ENCODE measurements at places on chromosomes 7 and 10. TPM values are rescaled to one million over a fixed set of nuclear protein-coding genes. Genes with fewer than 3 reads are reported as not detected.

PTEN gene
- total RNA-seq, result 48.6 TPM

PIK3CG gene
- total RNA-seq, result 28.1 TPM

INSIG1 gene
- 121 TPM for total RNA-seq

ORC5 gene
- 35.8 TPM for total RNA-seq

GRCh38 chr7:129665013-129665401, 53.5 kb downstream of the NRF1 start:
- DNase-seq, result no peak
- H3K27ac ChIP-seq, result no peak overlapping the region
- no peaks in the 10 kb centered on the region for H3K27me3 ChIP-seq
- peaks cover 4% of the 10 kb centered on the region for H3K4me1 ChIP-seq

MET gene
- 2.2 TPM for total RNA-seq

DNA sequence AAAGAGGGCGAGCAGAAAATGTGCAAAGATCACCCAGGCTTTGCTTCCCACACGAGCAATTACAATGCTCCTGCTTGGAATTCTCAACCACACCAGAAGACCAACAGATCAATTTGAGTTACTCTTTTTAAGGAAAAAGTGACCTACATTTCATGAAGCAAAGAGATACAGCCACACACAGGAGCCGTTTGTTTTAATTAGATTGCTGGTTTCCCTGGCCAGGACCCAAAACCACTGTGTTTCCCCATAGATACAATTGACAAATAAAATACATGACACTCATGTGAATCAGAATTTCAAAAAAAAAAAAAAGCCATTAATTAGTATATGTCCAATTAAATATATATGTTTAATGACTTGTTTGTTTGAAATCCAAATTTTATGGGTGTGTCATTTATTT, 458.3 kb downstream of the PLXDC2 start:
- no peaks in the 10 kb centered on the region for H3K27me3 ChIP-seq
- H3K4me1 ChIP-seq, result no peaks in the 10 kb centered on the region
- H3K4me3 ChIP-seq, result no peak overlapping the region
- H3K36me3 ChIP-seq, result no peaks in the 10 kb centered on the region
- no peak for DNase-seq

- no peaks in the 10 kb centered on the region for H3K36me3 ChIP-seq
- no peak overlapping the region for H3K4me3 ChIP-seq
- DNase-seq, result no peak
- peaks cover 7% of the 10 kb centered on the region for H3K4me1 ChIP-seq
These were observed 121.6 kb downstream of the EGFR start for GRCh38 chr7:55140221-55140940.
